ENCODE measurements at places on chromosomes 13 and 19. TPM values are rescaled to one million over a fixed set of nuclear protein-coding genes. Genes with fewer than 3 reads are reported as not detected.

The SPACA4 gene
- not detected for total RNA-seq

- DNase-seq: no peak
Measured at GRCh38 chr19:11995174-11995573, 30.3 kb downstream of the ZNF763 start.

GRCh38 chr13:105894697-105895096 lies 640.8 kb downstream of the EFNB2 start:
- no peak for DNase-seq

GRCh38 chr19:50477751-50478515 lies 1.3 kb upstream of the GARIN5A start:
- DNase-seq: no peak

DNA sequence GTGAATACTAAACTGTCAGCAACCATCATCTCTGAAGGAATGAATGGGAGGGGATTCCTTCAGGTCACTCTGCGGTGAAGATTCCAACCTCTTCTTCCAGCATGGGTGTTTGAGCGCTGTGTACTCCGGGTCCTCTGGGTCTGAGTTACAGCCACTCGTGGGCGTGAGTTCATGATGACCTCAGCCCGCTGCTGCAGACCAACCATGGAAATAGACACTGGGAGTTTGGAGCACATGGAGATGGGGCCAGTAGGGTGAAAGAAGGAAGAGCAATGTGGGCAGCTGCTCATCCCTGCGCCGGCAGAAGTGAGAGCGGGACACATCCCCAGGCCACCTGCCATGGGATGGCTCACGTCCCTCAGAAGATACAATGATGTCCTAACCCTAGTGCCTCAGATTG lies 16.8 kb upstream of the RAB20 start:
- no peak for DNase-seq

DNA sequence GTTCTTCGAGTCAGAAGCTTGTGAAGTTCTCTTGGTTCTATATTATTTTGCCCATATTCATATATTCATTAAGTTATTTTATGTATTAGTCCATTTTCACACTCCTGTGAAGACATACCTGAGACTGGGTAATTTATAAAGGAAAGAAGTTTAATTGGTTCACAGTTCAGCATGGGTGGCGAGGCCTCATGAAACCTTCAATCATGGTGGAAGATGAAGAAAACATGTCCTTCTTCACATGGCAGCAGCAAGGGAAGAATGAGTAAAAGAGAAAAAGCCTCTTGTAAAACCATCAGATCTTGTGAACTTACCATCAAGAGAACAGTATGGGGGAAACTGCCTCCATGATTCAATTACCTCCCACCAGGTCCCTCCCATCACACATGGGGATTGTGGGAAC lies 182.3 kb downstream of the GPC5 start:
- DNase-seq: no peak

The PLIN4 gene
- 64.7 TPM for total RNA-seq

- DNase-seq: peak; percentile 50
Measured at GRCh38 chr19:18431351-18432197, 6.4 kb downstream of the ISYNA1 start.

All from stomach (tissue), 19 donors.